Stimulated activated CD8-positive, alpha-beta memory T cell treated with anti-CD3 and anti-CD28 coated beads, Interleukin-7, amount 100 ng/mL, for 1 hour (primary cell): ENCODE measurements at places on chromosomes 7 and 10.

- peak; percentile 53 for DNase-seq
These were observed 64.5 kb upstream of the SYPL1 start for GRCh38 chr7:106176414-106177299.

DNA sequence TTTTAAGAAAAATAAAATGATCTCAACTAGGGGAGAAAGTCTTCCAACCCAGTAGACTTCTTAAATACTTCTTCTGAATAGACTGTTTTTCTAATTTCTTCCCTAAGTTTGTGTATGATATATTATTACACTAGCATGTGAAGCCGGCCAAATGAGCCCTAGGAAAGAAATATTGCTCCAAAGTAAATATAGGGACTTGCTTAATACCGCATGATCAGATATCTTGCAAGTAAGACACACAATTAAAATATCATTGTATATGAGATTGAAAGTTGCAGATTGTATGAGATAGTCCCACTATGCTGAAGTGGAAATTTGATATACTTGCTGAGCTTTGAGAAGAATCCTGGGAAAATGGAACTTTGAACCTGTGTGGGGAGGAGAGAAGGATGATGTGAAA lies 225.7 kb downstream of the BAMBI start:
- DNase-seq, result no peak

DNA sequence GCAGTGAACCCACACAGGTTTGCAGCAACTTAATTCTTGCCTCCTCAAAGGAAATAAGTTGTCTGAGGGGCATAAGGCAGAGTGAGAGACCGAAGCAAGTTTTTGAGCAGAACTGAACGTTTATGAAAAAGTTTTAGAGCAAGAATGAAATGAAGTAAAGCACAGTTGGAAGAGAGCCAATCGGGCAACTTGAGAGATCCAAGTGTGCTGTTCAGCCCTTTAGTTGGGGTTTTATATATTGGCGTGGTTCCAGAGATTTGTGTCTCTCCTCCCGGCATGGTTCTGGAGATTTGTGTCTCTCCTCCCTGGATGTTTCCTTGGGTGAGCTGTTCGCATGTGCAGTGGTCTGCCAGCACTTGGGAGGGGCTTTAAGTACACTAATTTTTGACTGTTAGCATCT lies 141.4 kb upstream of the DGKB start:
- no peak for DNase-seq

- no peak for DNase-seq
These were observed 236.6 kb downstream of the GRID1 start for GRCh38 chr10:86130041-86130440.

- no peak for DNase-seq
These were observed 21.7 kb downstream of the GTF2IRD1 start for GRCh38 chr7:74475243-74475986.

DNA sequence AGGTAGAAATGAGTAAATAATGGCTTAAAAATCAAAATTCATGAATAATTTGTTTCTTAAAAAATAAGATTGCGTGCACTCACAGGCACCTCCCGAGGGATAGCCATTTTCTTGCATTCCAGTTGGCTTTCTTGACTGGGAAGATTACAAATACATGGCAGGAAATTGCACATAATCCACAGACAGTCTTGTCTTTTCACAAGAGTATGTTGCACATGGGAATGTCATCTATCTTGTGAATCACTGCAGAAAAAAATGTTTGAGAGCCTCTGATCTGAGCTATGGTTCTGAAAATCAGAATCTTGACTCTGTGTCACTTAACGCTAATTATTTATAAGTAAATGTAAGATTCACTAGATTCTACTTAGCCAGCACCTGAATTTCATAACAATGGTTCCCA lies 74.1 kb upstream of the PRKG1 start:
- no peak for DNase-seq

- DNase-seq, result no peak
These were observed 25.6 kb downstream of the ADCYAP1R1 start for GRCh38 chr7:31077484-31078362.

DNA sequence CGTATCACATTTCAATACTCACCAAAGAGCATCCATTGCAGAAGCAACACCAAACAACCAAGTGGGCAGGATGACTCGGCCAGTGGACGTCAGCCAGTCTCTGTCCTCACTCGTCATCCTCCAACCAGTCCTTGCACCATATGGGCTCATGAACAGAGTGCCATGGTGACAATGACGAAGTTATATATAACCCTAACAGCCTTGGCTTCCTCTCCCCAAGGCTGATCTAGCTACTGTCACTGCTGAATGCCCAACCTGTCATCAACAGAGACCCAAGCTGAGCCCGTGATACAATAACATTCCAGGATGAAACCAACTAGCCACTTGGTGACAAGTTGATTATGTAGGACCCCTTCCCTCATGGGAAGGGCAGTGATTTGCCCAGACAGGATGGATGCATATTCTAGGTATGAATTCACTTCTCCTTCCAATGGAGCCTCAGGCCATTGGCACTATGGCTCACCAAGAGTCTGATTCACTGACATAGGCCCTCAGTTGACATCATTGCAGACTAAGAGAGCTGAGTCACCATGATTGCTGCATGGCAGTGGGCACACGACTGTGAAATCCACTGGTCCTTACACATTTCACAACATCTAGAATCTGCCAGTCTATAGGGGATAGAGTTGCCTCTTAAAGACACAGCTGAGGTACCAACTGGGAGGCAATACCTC lies 26.3 kb upstream of the PPIF start:
- no peak for DNase-seq
